Dermis microvascular lymphatic vessel endothelial cell (primary cell): ENCODE measurements at places on chromosomes 16 and 17.

DNA sequence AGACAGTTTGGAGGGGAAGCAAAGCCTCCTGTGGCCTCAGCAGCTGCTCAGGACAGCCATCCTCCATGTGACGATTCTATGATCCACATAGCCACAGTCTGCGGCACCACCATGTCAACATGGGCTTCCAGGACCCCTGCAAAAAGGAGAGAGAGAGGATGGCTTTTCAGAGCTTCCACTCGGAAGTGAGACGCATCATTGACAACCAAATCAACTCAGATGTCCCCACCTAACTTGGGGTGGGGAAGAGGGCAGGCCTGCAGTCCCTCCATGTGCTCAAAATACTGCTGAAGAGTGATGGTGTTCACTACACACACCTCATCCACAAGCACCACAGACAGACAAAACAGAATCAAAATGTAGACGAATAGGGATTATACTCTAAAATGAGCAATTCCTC is 5.9 kb upstream of the METTL16 start:
- DNase-seq, result no peak

GRCh38 chr17:10640475-10640874 is 16.6 kb downstream of the MYH3 start:
- no peak for DNase-seq

DNA sequence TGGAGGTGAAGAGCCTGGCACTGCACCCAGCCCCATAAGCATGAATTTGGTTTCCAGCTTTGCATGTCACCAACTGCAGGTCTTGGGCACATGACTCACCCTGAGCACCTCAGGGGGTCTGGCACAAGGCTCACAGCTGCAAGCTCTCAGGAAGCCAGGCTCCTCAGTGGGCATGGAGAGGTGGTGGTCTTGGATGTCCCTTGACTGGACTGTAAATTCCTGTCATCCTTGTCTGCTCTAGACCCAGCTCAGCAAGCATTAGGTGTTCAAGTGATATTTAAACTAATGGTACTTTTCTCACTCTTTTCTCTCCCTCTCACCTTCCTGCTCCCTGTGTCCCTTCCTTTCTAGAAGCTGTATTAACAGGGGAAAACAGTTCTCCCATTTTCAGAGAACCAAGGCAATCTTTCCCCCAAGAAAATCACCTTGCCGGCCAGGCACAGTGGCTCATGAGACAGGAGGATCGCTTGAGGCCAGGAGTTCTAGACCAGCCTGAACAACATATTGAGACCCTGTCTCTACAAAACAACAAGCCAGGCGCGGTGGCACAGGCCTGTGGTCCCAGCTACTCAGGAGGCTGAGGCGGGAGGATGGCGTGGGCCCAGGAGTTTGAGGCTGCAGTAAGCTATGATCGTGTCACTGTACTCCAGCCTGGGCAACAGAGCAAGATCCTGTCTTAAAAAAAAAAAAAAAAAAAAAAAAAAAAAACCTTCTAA is 5.1 kb upstream of the KIFC3 start:
- no peak for DNase-seq

GRCh38 chr17:63311416-63311937 is 134.6 kb downstream of the CYB561 start:
- no peak for DNase-seq

- no peak for DNase-seq
Measured at GRCh38 chr16:19923396-19923795, 38.7 kb upstream of the GPRC5B start.

GRCh38 chr16:31008149-31008548 is 2.3 kb downstream of the STX1B start:
- DNase-seq, result no peak

- peak; percentile 72 for DNase-seq
Measured at GRCh38 chr16:56848955-56849689, 15.9 kb upstream of the SLC12A3 start.

DNA sequence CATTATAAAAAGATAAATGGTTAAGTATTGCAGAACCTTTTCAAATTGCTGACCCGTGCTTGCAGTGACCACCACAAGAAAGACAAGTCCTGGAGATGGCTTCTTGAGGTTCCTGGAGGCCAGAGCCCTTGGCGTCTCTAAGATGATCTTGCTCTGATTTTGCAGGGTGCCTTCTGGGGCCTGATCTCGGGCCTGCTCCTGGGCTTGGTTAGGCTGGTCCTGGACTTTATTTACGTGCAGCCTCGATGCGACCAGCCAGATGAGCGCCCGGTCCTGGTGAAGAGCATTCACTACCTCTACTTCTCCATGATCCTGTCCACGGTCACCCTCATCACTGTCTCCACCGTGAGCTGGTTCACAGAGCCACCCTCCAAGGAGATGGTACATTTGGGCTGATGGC is 63.0 kb downstream of the SLC5A11 start:
- no peak for DNase-seq
